Fibroblast of lung (primary cell): ENCODE measurements at places on chromosomes 2 and 18. TPM values are rescaled to one million over a fixed set of nuclear protein-coding genes. Genes with fewer than 3 reads are reported as not detected.
A peak's percentile ranks its signal among the peaks of the same experiment; 100 is the strongest.

Gene ERICH2
- total RNA-seq = 3.1 and 4.1 TPM in 2 replicates

GRCh38 chr2:124822516-124822915 is 797.4 kb downstream of the CNTNAP5 start:
- peak; percentile 40 for DNase-seq

Gene RAB6C
- not detected in 2 replicates for total RNA-seq

DNA sequence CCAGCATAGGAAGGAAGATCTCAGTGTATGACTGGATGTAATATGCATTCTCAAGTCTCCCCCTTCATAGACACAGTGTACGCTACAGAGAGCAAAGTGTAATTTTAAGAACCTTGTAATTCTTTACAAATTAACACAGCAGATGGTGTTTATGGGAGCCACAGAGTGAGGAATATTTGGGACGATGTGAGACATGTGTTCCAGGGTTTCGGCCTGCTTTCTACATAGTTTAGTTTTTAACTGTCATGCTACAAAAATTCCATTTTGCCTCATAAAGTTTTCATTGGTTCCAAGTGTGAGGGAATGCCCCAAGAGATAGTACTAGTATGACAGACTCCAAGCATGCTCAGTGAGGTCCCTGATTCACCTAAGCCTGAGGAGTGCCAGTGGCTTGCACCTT is 76.2 kb upstream of the LRRTM1 start:
- no peak for DNase-seq

DNA sequence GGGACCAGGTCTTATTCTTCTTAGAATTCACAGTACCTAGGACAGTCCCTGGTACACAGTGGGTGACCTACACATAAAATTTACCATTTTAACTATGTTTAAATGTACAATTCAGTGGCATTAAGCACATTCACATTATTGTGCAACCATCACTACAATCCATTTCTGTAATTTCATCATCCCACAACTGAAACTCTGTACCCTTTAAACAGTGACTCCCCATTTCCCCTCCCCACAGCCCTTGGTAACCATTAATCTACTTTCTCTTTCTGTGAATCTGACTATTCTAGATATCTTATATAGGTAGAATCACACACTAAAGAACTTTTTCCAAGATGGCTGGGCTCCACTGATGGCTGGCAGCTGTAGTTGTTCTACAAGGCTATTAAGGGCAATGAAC is 41.6 kb downstream of the GFPT1 start:
- DNase-seq = peak; percentile 39

GRCh38 chr18:9025091-9025838 is 77.2 kb upstream of the NDUFV2 start:
- peak; percentile 78 for DNase-seq

DNA sequence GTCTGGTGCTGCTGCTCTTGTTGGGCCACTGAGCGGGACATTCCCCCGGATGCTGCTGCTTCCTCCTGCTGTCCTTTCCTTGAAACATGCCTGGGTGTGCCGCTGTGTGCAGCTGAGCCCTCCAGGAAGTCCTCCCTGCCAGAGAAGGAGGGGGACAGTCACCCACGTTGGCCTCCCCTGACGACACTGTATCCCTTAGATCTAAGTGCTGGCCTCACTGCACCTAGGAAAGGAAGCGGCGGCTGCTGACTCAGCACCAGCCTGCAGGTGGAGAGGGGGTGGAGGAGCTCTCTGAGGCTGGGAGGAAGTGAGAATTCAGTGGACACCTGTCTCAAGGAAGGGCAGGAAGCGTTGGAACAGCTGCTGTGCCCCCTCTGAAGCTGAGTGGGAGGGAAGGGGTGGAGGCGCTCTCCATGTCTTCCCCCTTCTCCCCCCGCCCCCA is 239.8 kb downstream of the HAUS1 start:
- no peak for DNase-seq

Gene DPYSL5
- not detected in 2 replicates for total RNA-seq

GRCh38 chr18:49359732-49360444 is 100.6 kb downstream of the DYM start:
- DNase-seq = peak; percentile 83

DNA sequence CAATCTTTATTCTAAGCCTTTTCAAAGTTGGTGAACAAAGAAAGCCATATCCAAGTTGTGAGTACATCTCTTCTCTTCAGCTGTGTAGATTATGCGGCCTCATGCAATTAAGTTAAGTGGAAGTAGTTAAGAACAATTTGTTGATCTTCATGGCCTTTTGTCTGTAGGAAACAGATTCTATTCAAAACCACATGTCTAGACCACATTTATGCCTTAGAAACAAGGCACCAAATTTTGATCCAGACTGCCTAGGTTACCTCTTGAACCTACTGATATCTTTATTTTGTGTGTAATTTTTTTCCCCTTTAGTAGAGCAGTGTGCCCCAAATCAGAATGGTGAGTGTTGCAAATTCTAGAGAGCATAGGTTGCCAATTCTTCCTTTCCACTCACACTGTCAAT is 101.6 kb upstream of the CERS6 start:
- no peak for DNase-seq

DNA sequence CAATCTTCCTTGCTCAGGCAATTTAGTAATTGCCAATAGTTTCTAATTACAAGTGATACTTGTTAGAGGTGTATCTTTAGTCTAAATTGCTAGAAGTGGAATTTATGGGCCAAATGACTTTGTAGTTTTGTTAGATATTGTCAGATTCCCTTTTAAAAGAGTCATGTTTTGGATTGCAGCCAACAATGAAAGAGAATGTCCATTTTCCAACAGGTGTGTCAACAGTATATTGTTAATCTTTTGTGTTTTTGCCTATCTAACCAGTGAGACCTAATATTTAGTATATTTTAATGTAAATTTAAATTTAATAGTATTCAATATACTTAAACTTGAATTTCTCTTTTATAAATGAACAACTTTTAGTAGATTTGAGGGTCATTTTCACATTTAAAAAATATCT is 259.4 kb upstream of the ETAA1 start:
- DNase-seq = no peak
